ENCODE measurements at places on chromosomes 7 and 10.

GRCh38 chr10:17647326-17647725 lies 3.4 kb downstream of the STAM start:
- no peak for DNase-seq

- no peak for DNase-seq
These were observed 31.1 kb downstream of the CPVL start for GRCh38 chr7:29115130-29115687.

GRCh38 chr7:99040104-99040958 lies 103.6 kb downstream of the SMURF1 start:
- peak; percentile 41 for DNase-seq

GRCh38 chr7:121385800-121386179 lies 10.3 kb downstream of the FAM3C start:
- DNase-seq: no peak

DNA sequence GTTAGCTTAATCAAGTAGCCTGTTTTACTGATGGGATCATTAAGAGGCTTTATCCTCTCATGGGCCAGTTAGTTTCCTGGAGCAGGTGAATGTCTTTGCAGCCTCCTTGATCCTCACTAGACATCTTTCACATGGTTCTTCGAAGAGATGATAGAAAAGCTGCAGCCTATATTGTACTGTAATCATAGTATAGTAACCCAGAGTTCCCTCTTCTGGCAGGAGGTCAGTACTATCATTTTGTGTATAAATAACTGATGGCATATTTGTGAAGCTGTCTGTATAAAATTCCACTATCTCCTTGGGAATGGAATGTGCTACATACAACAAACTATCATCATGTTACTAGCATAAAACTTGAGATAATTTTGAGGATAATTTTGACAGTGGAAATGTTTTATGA lies 123.8 kb upstream of the PRPS1L1 start:
- DNase-seq: no peak

GRCh38 chr7:6172910-6173295 lies 99.5 kb downstream of the CYTH3 start:
- no peak for DNase-seq

GRCh38 chr7:94907026-94907810 lies at the start of gene PPP1R9A:
Gene PPP1R9A (plus strand): TSS chr7:94907594. CDS start chr7:94910114, 2,520 bp downstream.
- no peak for DNase-seq

- no peak for DNase-seq
These were observed 4.2 kb downstream of the GTPBP4 start for GRCh38 chr10:992467-992866.

- DNase-seq: no peak
These were observed 13.0 kb upstream of the WIPI2 start for GRCh38 chr7:5177060-5177459.

- no peak for DNase-seq
These were observed 108.1 kb downstream of the CLEC2L start for GRCh38 chr7:139631520-139632031.

DNA sequence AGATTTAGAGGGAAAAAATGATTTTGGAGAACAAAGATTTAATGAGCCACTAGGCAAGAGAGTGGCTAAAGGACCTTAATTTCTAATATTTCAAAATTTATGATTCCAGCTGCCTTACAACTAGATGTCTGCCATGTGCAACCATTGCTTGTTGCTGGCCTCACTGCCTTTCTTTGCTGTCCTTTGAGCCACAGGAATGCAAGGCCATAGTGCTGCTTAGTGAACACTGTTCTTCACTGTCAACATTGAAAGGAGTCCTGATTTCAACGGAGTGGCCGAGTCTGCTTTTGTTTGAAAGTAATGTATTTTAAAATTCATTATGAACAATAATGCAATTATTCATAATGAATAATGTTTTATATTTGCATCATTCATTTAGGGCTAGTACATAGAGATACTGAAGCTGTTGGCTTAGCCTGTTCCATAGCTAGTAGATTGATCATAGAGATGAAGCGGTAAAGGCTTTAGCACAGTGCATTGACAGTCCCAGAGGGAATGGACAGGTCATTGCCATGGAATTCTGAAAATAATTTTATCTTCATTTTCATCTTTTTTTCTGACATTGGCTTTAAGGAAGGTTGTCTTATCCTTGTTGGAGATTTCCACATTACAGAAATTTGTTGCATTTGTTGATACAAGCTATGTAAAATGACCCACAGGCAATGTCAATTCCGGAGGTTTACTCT lies 544.1 kb downstream of the AUTS2 start:
- no peak for DNase-seq

DNA sequence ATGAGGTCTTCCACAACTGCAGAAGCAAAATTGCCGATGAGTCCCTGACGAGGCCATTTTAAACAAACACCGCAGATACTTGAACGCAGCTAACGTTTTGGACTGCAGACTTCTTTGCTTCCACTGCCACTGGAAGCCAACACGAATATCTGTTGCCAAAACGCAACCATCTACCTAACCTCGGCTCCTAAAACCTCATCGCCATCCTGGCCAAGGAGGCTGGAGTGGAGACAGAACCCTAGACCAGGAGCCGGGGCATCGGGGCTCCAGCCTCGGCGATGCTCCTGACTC lies 493 bp downstream of the WDR91 start:
- DNase-seq: no peak

DNA sequence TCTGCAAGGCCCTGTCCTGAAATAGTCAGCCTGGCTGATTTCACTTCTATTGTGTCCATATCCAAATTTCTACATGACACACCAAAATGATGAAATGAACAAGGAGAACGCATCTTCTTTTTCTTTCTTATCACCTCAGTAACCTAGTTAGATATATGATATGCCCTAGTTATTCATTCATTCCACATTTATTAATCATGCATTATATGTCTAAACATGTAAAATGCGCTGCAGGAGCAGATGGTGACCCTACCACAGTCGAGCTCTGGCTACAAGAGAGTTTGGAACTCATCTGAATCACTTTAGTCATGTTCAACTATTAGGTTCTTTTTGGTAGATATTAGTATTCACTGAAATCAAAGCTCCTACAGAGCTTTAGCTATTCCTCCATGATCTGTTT lies 31.8 kb upstream of the VPS41 start:
- no peak for DNase-seq

GRCh38 chr10:93218386-93218785 lies 144.7 kb downstream of the CYP26A1 start:
- no peak for DNase-seq

- no peak for DNase-seq
These were observed 80.1 kb upstream of the CAPZA2 start for GRCh38 chr7:116782177-116782711.

DNA sequence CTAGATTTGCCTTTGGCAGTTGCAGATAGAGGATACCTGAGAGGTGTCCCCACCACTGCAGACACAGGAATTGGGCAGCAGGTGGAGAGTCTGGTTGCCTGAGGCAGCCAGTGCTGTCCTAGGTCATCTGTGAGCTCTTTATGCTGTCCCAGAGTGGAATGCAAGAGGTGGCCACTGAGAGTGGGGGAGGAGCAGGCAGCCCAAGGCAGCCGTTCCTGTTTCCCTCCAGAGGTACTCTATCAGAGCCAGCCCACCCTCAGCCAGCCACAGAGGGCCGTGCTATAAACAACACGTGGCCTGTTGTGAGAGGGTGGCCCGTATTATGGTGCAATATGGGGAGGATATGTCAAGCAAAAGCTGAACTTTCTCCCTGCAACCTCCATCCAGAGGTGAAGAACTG lies 8.5 kb downstream of the LRRC18 start:
- DNase-seq: no peak

DNA sequence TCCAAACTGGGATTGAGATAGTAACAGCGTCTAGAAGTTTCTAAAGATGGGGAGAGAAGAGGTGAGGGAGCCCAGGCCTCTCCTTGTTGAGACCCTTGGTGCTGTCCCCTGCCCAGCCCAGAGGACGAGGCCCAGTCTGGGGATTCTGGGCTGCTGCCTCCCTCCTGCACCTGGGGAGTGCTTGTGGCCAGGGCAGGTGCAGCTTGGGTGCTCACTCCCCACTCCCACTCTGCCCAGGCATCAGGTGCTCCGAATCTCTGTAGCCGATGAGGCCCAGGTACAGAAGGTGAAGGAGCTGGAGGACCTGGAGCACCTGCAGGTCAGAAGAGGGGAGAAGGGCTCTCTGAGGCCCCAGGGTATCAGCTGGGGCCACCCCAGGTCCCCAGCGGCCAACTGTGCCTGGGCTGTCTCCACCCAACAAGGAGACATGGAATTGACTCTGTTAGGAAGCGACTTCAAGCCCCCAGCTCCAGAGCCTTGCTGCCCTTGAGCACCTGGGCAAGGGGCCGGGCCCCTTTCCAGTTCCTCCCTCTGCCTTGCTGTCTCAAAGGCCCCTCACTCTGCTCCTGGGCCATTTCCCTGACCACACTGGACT lies 664 bp downstream of the CPA1 start:
- no peak for DNase-seq

DNA sequence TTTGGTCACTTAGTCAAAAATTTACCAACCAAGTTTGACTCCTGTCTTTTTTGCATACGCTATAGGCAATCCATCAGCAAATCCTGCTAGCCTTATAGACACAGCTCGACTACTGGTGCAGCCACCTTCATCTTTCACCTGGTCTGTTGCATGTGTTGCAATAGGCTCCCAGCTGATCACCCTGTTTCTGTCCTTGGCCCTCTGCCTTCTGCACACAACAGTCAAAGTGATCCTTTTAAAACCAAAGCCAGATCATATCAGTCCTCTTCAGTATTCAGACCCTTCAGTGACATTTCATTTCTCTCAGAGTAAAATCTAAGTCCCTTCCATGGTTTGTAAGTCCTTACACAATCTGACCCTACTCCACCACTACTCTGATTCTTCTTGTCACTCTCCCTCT lies 10.9 kb upstream of the CDK6 start:
- DNase-seq: no peak

- DNase-seq: no peak
These were observed 41.9 kb downstream of the CDK1 start for GRCh38 chr10:60820093-60820754.

- no peak for DNase-seq
These were observed 125.9 kb downstream of the TRRAP start for GRCh38 chr7:99004216-99004615.

DNA sequence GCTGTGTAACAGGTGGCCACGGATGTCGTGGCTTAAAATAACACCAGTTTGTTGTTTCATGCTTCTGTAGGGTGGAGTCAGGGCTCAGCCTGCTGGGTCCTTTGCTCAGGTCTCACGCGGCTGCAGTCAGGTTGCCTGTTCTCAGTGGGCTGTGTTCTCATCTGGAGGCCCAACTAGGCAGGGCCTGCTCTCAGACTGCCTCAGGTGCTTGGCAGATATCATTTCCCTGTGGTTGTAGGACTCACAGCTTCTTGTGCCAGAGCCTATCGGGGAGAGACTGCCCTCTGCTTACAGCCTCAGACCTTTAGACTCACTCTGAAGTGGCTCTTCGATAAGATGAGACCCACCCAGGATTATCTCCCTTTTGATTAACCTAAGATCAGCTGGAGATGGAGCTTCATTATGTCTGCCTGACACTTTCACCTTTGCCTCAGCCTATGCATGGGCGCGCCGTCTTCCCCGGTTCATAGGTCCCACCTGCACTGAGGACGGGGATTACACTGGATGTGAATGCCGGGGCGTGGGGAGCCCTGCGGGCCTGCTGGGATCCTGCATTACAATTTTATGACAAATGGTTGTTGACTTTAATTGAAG lies 55.3 kb downstream of the INPP5A start:
- DNase-seq: no peak

DNA sequence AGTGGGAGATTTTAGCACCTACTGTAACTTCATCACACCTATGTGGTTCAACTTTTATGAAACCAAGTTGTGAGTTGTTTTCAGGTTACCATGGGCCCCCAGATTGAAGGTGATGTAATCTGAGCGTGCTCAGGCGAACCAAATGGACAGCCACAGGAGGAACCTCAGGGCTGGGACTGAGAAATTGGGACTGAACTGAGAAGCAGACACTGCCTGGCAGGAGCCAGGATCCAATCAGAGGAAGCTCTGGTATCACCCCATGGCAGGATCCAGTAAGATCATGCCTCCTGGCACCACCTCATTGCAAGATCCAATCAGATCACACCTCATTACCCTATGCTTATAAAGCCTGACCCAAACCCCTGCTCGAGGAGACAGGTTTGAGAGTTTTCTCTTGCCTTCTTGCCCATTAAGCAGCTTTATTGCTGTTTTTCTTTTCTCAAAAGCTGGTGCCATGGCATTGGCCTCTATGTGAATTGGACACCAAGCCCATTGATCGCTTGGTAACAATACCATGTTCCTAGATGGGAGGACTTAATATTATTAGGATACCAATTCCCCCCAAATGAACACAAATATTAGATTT lies 43.2 kb upstream of the GDF10 start:
- no peak for DNase-seq

- no peak for DNase-seq
These were observed 113.8 kb upstream of the PPP2R2D start for GRCh38 chr10:131786756-131787605.

GRCh38 chr10:46552526-46553237 lies 3.8 kb downstream of the GPRIN2 start:
- DNase-seq: no peak

GRCh38 chr7:47183862-47184590 lies 397.9 kb downstream of the TNS3 start:
- DNase-seq: no peak

GRCh38 chr7:74480861-74481417 lies 27.2 kb downstream of the GTF2IRD1 start:
- no peak for DNase-seq

DNA sequence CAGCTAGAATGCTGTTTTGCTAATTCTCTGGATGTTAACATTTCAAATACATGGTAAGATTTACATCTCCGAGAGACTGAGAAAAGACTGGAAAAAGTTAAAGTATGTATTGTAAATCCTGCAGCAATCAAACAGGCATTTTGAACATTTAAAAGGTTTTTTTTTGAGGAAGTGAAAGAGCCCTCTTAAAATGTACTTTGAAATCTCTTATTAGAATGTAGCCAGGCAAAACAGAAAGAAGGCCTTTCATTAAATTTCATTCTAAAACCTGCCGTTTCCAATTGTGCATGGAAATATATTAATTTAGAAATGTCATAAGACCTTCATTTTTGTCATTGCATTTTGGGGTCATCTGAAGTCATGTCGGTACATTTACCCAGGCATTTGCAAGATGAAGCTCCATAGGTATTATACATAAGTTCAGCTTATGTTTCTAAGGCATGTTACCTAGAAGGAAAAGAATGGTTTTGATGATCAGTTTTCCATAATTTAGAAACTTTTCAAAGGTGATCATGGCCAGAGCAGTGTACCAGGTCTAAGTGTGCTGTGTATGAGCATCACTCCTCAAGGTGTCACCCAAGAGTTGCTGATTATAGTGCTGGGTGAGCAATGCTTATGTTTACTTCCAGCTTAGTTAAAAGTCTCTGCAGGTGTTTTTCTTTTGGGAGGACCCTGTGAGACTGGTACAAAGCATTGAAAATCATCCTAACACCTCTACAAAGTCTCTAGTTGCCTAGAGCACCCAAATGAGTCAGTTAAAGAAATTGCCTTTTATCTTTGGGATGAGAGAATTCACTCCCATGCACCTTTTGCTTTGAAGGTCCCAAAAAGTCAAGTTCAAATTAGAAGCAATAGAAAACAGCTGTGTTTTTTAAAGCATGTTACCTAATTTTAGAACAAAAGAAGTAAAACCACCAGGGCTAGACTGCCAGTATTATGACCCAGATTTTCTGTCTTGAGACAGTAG lies 7.1 kb downstream of the ZNF736 start:
- no peak for DNase-seq

- DNase-seq: no peak
These were observed 138.3 kb downstream of the SKAP2 start for GRCh38 chr7:26726051-26726450.

All from activated CD4-positive, CD25-positive, alpha-beta regulatory T cell treated with anti-CD3 and anti-CD28 coated beads, Interleukin-2, amount 50 U/mL, for 16 hours (primary cell).